Activated B cell treated with CpG ODN at 0.5 μM for 24 hours (primary cell): ENCODE measurements at places on chromosomes 12 and 14.

DNA sequence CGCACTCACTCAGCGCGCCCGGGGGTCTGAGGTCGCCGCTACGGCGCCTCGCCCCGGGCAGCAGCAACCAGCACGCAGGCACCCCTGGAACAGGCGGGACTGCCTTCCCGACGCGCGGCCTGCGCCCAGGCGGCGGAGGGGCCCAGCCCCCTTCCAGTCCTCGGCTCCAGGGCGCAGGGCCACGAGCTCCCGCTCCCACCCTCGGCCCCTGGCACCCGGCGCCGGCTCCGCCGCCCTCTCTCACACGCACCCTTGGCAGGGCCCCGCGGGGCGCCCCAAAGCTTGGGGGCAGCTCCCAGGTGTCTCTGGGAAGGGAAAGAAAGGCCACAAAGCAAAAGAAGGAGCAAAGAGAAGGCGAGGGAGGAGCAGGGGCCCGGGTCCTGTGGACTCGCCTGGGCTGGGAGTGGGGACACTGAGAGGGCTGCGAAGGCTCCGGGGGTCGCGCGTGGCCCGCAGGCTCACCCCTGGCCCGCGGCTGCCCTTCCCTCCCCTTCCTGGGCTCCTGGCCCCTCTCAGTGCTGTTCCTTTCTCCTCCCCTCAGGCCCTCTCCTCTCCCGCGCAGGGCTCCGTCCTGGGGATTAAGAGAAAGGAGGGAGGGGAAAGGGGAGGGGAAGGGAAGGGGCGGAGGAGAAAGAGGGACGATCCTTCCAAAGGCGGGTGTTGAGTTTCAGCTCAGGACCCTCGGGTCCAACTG is 907 bp upstream of the EFS start:
- no peak for DNase-seq

DNA sequence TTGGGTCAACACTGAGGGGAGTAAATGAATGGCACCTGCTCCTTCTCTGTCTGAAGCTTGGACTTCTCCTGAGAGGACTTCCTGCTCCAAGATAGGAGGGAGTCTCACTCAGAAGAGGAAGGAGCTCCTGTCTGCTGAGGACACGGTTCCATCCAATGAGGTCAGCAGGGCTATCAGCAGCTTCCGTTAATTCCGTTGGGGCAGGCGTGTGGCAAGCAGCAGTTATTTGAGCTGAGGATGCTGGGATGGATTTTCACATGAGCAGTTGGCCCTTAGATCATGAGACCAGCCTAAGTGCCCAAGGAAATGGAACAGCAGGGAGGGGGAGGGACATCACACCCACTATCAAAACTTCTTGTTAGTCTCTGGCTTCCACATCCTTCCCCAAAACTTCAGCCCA is 159.0 kb upstream of the PZP start:
- no peak for DNase-seq

- DNase-seq: no peak
Observed at GRCh38 chr12:3520711-3521110, 29.7 kb downstream of the PRMT8 start.

DNA sequence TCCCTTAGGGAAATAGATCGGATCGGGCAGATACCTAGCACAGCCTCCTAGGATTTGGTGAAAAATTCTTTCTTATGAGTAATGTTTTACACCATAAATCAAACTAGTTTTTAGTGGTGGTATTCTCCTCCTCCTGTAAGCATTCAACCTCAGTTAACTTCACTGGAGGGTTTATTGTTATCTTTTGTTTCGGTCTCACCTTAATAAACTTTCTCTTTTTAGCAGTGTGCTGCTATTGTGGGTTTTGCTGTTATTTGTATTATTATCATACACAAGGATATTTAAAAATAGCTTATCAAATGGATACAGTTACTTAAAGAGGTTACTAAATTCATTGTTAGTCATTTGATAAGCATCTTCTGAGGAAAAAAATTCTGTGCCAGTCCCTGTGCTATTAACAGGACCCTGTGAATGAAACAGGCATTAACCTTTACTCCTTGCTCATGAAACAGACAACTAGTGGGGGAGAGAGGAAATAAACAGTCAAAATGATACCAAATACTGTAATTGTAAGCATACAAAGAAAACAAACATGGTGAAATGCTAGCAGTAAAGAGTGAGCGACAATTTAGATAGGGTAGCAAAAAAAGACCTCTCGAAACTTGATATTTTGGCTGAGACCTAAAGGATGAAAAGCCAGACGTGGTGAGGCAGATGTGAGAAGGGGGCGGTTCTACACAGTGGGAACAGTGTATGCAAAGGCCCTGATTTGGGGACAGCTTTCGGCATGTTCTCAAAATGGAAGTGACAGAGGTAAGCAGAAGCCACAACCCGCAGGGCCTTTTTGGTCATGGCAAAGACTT is 178.7 kb upstream of the SOX5 start:
- no peak for DNase-seq

DNA sequence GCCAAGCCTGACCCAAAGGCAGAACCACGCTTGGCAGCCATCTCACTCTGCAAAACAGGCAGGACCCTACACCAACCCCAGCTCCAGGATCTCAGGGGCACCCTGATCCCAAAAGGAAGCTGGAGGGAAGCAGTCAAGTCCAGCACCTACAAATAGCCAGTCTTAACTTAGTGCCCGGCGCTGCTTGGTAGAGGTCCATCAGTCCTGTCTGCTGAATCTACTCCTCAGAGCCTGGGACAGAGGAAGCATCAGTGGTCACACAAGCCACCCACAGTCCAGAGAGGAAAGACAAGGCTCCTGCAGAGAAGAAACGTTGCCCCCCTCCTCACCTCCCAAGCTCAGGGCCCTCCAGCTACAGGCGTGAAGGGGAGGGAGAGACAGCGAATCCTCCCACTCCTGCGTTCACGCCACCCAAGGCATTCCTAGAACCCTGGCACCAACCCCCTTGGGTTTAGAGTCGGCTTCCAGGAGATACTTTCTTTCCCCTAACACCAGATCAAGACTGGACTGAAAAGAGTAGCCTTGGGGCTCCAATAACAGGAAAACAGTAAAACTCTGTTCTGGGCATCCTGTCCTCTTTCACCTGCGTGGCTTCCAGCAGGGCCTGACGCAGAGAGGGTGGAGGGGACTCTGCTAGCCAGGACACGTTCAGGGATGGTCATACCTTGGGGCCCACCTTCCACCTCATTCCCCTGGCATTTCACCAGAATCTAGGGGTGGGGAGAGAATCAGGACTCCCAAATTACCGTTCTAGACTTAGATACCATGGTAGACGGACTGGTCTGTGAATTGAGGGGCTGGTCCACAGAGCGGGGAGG is 1.2 kb downstream of the PXN start:
- DNase-seq: no peak

- no peak for DNase-seq
Observed at GRCh38 chr12:94855853-94856252, 147.6 kb downstream of the NDUFA12 start.

GRCh38 chr14:55749201-55749812 is 169.3 kb downstream of the KTN1 start:
- no peak for DNase-seq
